Activated T-cell treated with anti-CD3 and anti-CD28 coated beads for 4 hours (primary cell): ENCODE measurements at places on chromosomes 5 and 9.

- no peak for DNase-seq
Measured at GRCh38 chr5:159249158-159249557, 13.9 kb upstream of the UBLCP1 start.

GRCh38 chr5:143229426-143229895, 174.0 kb downstream of the NR3C1 start:
- no peak for DNase-seq

DNA sequence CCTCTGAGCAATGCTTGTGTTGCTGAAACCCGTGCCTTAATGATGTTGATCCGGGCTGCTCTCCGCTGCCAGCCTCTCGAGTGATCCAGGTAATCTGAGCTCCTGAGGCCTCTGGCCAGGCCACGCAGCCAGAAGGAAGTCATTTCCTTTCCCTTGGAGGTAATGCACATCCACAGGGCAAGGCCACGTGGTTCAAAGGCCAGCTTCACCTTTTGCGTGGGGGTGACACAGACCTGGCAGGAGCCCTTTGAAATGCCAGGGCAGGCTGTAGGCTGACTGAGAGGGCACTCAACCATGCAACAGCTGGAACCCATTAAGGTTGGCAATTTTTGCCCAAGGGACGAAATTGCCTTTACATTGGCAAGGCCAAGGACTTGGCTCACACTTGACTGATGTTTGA, 80.4 kb downstream of the LIX1 start:
- no peak for DNase-seq

DNA sequence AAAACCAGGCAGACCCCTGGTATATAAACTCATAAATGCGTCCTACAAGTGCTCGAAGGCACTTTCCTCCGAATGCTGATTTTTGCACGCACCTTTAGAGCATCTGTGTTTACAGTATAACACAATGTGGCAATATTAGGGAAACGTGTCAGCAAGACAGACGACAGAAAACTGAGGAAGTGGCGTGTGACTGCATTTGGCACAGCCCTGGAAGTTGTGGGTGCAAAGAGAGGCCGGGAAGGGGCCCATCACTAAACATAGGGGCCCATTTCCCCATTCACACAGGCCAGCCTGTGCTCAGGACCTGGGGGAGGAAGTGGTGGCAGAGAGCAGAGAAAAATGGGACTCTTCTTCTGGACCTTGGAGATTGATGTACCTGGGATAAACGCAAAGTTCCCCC, 48.2 kb downstream of the RASGEF1C start:
- no peak for DNase-seq

DNA sequence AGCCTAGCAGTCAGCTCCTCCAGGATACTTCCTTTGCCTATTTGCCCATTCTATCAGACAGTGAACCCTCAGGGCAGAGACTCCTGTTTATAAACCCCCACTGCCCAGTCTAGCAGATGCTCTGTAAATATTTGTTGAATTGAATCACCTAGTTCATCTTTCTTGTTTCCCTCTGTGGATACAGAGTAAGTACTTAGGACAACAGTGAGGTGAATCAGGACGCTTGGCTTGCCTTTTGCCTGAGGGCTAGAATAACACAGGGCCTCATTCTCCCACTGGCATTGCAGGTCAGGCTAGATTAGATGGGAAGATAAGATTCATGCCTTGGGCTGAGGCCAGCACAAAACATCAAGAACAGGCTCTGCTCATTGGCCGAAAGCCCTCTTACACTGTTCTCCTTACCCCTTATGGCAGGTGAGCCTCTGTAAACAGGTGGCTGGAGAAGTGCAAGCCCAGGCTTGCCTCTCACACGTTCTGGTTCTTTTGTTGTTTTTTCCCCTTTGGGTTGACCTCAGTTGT, 22.2 kb downstream of the TNFSF8 start:
- no peak for DNase-seq

DNA sequence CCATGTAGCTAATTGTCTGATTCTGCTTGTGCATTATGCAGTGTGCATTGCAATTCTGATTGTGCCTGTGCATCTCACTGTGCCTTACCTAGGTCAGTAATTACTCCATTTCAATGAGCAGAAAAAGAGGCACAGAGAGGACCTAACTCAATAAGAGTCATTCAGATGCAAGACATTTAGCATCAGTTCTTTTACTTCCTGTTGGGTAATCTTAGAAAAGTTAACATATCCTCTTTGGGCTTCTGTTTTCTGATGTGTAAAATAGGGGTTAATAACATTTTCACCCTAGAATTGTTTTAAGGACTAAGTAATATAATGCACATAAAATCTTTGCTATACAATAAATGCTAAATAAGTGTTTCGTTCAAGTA, 7.0 kb upstream of the DCTN4 start:
- no peak for DNase-seq
